ENCODE measurements at places on chromosomes 5 and 9.

DNA sequence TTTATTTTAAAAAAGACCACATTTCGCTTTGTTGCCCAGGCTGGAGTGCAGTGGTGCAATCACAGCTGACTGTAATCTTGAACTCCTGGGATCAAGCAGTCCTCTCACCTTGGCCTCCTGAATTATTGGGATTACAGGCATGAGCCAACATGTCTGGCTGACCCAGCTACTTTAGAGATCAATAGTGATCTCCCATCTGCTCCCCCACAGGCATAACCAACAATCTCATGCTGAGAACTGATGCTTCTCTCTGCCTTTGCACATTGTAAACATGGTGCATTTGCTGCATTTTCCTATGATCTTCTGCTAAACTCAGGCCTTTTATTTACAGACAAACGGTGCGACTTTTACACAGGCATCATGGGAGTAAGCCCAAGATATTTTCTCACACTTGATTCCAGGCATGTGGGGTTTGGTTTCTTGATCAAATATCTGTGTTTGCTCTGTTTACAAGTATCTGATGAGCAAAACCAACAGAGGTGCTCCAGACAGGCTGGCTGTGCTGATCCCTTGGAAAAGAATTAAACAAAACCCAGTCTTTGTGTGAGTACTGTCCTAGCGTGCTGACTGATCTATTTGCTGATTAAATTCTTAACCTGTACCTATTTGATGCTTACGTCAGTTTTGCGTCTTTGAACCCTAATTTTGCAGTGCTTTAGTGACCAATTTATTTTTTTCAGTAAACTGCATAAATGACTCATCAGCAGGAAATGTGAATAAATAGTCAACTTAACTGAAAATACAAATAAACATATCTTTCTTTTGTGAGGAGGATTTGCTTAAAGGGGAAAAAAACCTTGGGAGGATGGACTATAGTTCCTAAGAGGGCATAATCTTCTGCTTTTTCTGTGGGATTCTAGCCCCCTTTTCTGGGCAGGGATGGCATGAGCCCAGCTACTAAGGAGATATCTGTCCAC, 191.7 kb upstream of the NR3C1 start:
- no peak for DNase-seq

DNA sequence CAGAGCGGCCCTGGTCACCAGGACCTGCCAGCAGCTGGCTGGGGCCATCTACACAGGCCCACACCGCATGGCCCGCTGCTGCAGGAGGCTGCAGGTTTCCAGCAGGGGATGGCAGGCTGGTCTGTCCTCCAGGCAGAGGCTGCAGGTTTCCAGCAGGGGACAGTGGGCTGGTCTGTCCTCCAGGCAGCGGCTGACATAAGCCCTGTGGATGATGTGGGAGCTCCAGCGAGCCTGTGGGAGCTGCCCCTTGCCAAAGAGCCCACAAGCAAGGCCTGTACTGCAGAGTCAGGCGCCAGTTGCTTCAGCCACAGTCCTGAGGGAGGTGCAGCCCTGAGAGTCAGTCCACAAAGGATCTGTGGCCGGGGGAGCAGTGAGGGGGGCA, 18.5 kb downstream of the TPPP start:
- DNase-seq, result no peak

GRCh38 chr9:127723013-127723412, 7.1 kb downstream of the TTC16 start:
- DNase-seq, result no peak

DNA sequence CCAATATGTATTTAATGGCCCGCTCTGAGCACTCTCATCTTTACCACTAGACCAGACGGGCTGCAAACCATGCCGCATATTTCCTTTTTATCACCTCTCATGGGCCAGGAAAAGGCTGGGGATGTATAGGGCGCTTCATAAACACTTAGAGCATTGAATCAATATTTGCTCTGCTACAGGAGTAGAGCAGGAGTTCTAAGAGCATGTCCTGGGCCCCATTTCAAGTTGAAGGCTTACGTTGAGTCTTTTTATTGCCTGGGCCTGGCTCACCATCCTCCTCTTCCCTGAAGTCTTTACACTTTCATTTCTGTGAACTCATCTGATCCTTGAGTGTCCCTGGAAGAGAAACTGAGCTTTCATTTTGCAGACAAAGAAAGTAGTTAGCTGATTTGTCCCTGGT, 112.4 kb downstream of the FSTL4 start:
- DNase-seq, result no peak

DNA sequence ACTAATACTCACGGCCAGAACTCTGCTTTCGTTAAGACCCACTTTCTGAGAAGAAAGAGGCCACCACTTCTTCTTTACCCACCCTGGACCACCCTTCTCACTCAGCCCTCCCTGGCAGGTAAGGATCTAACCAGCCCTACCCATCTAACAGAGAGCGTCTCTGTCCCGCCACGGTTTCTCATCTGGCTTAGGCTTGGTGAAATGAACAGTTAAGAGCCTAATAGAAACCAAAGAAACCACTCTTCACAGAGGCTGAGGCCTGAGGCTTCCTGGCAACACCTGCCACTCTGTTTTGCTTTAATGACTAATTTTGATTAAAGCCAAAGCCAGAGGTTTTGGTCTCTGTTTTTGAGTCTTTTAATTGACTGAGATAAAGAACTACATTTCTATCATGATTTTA, 354.1 kb upstream of the SLC30A5 start:
- no peak for DNase-seq

DNA sequence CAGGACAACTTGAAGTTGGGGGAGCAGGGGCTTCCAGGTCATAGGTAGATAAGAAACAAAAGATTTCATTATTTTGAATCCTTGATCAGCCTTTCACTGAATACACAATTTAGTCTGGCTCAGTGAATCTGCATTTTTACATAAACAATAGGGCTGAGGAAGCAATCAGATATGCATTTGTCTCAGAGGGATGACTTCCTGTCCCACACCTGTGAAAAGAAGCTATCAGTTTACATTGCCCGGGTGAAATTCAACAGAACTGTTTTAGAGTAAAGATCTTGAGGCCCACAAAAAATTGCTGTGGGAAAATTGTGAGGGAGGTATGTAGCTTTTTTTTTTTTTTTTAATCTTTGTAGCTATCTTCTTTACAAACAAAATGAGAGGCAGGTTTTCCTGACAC, 38.3 kb downstream of the DNAJB5 start:
- no peak for DNase-seq

GRCh38 chr5:22669345-22669744, 183.8 kb downstream of the CDH12 start:
- DNase-seq, result no peak

DNA sequence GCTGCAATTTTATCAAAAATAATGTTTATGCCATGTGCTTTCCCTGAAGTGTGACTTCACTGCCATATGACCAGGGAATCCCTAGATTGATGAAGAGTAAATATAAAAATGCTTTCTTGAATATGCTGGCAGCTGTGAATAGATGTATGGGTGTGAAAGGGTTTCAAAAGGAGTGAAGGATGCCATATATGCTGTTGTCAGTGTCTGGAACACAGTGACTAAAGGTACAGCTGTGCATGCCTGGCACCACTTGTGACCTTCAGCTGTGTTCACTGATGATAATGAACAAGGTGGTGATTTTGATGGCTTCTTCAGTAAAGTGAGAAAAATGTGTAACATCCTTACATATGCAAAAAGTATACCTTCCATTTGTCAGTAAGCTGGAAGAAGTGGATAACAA, 69.7 kb downstream of the RAB24 start:
- DNase-seq, result no peak

- DNase-seq, result no peak
Measured at GRCh38 chr5:180115326-180116076, 43.9 kb upstream of the RNF130 start.

- peak; percentile 83 for DNase-seq
Measured at GRCh38 chr5:146041180-146041789, 64.1 kb downstream of the PLAC8L1 start.

GRCh38 chr5:162456086-162456485, 388.5 kb downstream of the GABRG2 start:
- no peak for DNase-seq

DNA sequence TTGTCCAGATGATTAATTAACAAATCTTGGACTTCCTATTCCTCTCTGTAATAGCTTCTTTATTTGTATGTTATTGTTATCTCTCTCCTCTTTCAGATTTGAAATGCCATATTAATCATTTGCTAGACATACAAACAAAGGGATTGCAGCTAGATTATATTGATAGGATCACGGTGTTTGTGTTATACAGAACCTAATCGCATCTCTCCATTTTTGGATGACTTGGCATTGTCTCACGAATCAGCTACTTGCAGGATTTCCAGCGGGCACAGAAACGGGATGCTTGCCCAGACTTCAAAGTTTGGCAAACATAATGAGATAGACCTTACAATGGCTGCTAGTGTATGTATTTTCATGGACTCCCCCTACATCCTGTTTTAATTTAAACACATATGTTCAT, 368.1 kb downstream of the TLE4 start:
- no peak for DNase-seq

GRCh38 chr5:97888439-97888838, 705.4 kb upstream of the RIOK2 start:
- no peak for DNase-seq

DNA sequence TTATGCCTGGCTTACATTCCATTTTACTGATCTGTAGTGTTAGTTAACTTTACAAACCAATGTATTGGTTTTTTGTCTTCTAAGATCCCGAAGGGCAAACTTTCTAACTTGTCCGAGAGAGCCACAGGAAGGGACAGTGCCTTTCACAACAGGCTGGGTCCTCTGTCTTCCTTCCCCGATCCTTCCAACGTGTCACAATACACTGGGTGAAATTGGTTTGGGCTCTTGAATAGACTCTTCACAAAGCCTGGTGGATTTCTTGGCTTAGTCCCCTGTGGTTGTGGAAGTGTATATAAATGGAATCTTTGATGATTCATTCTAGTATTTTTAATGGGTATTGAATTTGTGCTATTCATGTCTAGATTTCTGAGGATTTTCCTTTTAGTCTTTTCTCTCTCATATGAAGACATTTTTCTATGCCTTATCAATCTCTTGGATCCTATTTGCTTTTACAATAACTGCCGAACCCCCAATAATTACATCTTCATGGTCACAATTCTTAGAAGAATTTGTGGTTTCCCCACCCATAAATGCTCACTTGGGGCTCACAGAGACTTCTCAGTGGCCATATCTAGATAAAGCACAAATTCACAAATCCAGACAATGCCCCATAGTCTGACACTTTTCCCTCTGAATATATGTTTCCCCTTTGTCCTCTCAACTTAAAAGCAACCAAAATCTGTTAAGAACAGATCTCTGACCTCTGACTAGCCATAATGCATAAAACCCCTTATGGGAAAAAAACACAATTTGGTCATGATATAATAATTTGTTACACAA, 107.7 kb downstream of the MTRR start:
- DNase-seq, result no peak

DNA sequence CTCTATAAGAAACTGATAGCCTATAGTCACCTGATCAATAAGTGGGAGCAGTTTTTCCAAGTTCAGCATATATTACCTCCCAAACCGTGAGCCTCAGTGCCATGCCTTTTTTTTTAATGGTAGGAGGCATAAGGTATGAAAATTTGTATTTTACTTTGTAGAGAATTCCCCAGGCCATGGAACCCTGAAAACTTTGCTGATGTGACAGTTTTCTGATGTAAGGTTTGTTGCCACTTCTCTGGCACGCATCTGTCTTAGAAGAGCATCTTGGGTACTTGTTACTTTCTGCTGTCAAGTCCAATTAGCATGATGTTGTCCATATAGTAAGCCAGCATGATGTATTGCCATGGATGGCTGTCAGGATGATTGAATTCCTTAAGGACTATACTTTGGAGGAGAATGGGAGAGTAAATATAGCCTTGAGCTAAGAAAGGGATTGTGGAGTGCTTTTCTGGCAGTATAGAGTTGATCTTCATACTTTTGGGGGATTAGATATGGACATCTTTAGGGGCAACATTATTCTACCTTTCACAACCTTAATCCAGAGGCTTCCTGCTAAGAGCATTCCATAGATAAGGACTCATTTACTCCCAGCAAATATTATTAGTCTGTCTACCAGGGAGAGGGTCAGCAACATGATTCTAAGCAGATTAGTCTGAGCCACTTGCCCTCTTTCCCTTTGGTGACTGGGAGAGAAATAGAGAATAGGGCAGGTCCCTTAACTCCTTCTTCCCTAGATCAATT, 389.6 kb downstream of the YTHDC2 start:
- no peak for DNase-seq

GRCh38 chr9:94782355-94783101, 56.0 kb downstream of the AOPEP start:
- no peak for DNase-seq

GRCh38 chr9:88923653-88924288, 67.5 kb upstream of the S1PR3 start:
- DNase-seq, result no peak

DNA sequence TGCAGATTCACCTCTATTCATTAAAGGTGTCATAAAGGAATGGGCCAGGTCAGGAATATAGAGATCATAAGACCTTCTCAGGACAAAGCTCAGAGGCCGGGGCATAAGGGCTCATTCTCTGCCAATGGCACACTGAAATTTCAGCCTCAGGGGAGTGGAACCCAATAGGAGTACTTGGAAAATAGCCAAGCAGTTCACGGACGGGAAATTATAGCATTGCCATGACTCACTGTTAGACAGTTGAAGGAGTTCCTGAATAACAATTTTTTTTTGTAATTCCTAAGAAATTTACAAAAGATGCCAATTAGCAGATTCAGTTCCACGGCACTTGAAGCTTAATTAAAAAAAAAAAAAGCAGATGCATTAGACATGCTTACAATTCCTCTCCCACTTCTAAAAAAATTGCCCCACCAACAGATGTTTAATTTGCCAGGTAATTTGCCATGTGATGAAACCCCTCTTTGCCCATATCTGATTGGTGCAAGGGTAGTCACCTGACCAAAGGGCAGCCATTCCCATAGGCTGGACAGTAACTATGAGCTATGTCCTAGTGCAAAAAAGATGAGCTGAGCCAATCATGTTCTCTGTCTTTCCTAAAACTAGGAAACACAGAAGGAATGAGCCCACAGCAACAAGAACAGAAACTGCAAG, 58.6 kb downstream of the PTCD2 start:
- no peak for DNase-seq

DNA sequence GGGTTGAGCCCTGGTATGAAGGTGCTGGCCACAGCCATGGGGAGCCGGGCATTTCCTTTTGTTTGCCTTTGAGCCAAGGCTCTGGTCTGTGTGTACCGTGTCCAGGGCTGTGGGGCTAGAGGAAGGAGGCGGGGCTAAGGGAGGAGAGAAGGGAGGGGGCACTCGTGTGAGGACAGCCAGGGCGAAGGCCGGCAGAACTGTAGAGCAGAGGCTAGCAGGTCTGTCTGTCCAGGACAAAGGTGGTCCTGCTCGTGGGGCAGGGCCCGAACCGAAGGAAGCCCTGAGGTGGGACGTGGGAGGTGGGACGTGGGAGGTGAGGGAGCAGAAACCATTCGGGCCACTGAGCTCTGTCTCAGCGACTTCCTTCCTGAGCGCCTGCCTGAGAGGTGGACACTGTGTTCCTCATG, 41.3 kb upstream of the TESK1 start:
- DNase-seq, result no peak

DNA sequence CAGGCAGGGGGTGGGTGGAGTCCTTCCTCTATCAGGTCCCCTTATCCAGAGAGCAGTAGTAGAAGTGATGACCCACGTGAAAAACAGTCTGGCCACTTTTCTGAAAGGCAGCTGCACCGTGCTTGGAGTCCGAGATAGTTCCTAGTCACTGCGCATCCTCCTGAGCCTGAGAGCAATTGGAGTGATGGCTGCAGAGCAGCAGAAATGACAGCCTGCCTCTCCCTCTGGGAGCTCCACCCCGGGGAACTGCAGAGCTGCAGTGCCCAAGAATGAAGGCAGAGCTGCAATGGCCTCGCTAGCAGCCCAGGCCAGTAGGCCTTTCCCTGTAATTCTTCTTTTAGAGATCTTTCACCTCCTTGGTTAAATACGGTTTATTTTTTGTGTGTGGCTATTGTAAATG, 82.6 kb downstream of the CETN3 start:
- no peak for DNase-seq

- DNase-seq, result no peak
Measured at GRCh38 chr5:66209350-66209749, 65.2 kb downstream of the SREK1 start.

Data from hematopoietic multipotent progenitor cell treated with erythropoietin and hydrocortisone succinate and interleukin-3 and kit ligand, for 15 days (in vitro differentiated cells).